Fibroblast of skin of back (primary cell): ENCODE measurements at places on chromosomes 2 and 18.

DNA sequence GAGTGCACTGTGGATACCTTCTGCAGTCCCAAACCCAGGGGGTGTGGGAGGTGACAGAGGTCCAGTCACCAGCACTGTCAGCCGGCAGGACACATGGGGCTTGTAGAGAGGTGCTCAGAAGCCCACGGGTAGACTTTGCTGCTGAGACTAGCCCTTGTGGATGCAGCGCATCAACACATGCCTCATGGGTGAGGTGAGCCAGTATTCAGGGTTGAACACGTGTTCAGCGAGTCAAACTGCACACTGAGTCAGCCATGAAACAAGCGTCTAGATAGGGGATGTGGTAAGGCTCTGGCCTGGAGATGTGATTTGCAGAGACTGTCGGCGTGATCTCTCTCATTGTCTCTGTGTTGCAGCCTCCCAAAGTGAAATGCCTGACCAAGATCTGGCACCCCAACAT, 35.8 kb upstream of the SCLY start:
- peak; percentile 34 for DNase-seq

GRCh38 chr18:45447355-45448265, 167.7 kb upstream of the SLC14A2 start:
- DNase-seq = no peak

DNA sequence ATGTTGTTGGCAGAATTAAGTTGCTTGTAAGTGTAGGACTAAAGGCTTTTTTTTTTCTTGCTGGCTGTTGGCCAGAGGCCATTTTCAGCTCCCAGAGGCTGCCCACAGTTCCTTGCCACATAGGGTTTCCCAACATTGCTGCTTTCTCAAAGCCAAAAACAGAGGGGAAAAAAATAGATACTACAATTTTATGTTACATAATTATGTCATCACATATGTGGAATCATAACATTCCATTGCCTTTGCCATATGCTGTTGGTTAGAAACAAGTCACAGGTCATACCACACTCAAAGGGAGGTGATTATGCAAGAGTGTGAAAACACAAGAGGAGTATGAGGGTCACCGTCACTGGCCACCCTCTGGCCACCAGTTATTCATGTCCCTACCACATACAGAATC, 154.5 kb downstream of the RTN4 start:
- peak; percentile 38 for DNase-seq

DNA sequence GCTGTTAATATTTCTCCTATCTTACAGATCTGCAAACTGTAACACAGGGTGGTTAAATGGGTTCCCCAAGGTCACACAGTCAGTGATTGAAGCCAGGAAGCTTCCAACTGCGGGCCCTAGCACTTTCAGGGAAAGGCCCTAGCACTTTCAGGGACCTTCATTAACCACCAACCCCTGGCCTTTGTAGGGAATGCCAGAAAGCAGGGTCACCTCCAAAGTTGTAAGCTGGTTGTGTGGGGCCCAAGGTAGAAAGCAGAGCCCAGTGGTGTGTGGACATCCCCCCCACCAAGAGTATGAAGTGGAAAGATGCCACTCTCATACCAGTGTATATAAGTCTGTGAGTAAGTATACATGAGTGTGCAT, 4.4 kb downstream of the DLX2 start:
- DNase-seq = no peak

DNA sequence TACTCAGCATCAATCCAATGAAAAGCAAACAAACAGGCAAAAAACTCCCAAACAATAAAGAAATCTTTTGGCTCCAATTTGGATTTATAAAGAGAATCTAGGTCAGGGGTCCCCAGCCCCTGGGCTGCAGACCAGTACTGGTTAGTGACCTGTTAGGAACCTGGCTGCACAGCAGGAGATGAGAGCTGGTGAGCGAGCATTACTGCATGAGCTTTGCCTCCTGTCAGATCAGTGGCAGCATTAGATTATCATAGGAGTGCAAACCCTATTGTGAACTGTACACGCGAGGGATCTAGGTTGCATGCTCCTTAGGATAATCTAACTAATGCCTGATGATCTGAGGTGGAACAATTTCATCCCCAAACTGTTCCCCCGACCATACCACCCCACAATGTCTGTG, 102.2 kb downstream of the KIAA1328 start:
- DNase-seq = no peak

DNA sequence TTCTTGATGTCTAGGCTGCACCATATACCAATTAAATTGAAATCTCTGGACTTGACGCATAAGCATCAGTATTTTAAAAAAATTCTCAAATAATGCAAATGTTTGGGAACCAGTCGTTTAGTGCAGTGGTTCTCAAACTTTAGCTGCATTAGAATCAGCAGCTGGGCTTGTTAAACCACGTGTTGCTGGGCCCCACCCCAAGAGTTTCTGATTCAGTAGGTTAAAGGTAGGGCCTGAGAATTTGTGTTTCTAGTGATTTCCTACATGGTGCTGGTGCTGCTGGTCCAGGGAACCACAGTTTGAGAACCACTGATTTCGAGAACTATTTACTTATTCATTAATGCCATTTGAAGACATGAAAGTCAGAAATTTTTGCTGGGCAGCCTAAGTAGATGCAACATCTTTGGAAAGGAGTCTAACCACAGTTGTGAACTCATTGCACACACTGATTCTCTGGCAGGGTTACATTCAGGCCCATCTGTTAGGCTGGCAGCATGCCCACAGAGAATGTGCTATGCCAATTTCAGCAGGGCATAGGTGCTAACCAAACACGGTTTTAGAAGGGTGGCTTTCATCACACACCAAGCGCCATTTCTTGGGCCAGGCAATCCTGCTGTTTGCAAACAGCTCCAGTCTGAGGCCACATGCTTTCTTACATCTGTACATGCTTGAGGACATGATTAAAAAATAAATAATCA, 26.4 kb upstream of the ATP5MC3 start:
- DNase-seq = no peak

DNA sequence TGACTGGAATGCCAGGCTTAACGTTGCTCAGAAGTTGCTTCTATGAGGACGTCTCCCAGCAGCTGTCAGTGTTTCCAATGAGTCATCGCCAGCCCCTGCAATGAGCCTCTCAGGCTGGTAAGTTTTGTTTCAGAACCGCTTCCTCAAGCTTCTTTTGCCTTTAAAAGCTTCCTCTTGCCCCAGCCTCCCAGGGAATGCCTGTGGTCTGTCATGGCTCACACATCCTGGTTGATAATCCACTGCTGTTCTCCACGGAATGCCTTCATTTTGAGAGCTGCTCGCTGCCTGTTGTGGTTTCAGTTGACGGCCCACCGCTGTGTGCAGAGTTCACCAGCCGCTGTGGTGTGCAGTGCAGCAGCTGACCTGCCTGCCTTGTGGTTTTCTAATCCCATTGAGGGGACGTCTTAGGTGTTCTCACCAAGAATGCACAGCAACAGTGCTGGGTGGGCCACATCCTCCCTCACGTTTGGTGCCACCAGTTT, 96.4 kb downstream of the RTP5 start:
- DNase-seq = peak; percentile 98

- DNase-seq = no peak
Measured at GRCh38 chr2:102356741-102357140, 1.1 kb downstream of the IL18R1 start.

GRCh38 chr2:128978212-128978611, 659.5 kb upstream of the HS6ST1 start:
- peak; percentile 15 for DNase-seq

- no peak for DNase-seq
Measured at GRCh38 chr2:175418224-175418835, 236.8 kb upstream of the ATP5MC3 start.

GRCh38 chr2:84971510-84972206, 697 bp downstream of the KCMF1 start:
- peak; percentile 53 for DNase-seq

DNA sequence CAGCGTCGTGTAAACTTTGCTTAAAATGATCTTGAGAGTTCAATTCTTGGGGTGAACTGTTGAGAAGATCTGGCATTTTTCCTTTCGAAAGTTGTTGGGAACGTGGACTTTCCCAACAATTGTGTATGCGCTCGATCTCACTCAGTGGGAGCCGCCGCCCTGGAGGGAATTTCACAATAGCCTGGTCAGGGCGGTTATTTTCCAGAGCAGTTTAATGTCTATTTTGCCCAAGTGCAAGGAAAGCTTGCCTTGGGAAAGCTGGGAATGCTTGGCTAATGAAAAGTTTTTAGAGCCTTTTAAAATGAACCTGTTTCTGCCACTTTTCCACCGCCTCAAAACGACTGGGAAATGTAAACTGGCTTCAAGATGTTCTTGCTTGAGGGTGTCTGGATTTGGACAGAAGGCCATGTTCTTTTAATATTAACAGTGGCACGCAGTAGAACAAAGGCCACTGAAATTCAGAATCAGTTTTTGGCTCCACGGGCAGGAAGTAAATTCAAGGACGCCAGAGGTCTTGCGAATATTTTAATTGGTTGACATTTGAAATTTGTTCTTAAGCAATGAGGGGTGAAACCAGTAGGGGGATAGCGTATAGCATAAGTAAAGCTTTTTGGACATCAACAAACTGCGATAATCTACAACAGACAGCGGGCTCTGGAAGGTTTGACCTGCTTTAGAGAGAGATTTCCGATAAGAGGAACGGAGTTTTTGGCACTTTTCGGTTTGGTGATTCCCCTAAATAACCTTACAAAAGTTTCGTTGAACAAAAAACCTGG, 1.2 kb downstream of the CFLAR start:
- peak; percentile 87 for DNase-seq

DNA sequence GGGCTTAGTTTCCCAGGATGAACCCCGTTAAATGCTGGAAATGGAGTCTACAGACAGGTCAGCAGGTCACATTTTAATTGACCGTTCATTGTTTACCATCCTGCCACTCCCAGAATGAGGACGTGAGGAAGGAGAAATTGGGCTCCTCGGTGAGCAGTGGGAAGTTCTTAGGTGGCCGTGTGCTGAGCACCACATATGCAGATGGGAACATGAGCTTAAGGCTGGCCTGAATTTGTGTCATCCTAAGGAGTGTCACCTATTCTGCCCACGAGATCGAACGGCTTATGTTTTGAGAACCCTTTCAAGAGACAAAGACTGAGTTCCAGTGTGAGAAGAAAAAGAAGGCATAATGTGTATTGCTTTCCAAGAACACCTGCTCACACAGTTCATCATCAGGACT, 234.4 kb upstream of the PXDN start:
- no peak for DNase-seq

GRCh38 chr2:132664096-132664495, 5.9 kb downstream of the LYPD1 start:
- peak; percentile 11 for DNase-seq

DNA sequence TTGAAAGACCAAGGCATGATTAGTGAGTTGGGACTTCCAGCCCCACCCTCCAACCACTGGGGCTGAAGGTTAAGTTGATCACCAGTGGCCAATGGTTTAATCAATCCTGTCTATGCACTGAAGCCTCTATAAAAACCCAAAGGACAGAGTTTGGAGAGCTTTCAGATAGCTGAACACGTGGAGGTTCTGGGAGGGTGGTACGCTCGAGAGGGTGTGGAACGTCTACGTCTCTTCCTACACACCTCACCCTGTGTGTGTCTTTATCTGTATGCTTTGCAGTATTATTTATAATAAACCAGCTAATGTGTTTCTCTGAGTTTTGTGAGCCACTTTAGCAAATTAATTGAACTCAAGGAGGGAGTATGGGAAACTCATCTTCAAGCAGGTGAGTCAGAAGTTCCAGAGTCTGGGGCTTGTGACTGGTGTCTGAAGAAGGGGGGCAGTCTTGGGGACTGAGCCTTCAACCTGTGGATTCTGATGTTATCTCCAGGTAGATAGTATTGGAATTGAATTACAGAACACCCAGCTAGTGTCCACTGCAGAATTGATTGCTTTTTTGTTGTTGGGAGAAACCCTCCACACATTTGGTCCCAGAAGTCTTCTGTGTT, 20.3 kb downstream of the ACTR3 start:
- no peak for DNase-seq

DNA sequence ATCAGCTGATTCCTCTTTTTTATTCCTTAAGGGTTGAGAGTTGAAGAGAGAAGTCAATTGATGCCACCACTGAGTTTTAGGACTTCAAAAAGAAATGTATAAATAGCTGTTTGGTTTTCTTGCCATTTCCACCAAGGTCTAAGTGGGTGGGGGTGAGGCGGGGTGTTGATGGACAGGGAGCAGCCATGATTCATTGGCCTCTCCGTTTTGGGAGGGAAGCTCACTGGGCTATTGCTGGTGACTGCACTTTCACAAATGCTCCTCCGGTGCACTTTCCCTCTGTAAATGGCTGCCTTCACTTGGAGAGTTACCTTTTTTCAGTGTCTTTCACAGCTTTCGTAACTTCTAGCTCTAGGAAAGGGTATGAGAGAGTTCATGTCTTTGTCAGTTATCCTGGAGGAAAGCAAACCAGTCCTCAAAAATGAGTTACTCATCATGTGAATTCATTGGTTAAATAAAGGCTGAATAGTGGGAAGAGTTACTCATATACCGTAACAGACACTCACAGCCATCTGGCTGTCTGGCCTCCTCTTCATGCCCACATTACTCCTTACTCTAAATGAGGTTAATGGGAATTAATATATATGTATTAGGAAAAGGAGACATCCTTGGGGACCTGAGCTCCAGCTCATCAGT, 17.4 kb upstream of the CTAGE1 start:
- peak; percentile 87 for DNase-seq

GRCh38 chr2:4883375-4883774, 808.8 kb upstream of the SOX11 start:
- DNase-seq = no peak

- no peak for DNase-seq
Measured at GRCh38 chr2:88835726-88836125, 144.3 kb downstream of the RPIA start.

GRCh38 chr2:171557363-171557762, 35.1 kb downstream of the CYBRD1 start:
- DNase-seq = no peak

DNA sequence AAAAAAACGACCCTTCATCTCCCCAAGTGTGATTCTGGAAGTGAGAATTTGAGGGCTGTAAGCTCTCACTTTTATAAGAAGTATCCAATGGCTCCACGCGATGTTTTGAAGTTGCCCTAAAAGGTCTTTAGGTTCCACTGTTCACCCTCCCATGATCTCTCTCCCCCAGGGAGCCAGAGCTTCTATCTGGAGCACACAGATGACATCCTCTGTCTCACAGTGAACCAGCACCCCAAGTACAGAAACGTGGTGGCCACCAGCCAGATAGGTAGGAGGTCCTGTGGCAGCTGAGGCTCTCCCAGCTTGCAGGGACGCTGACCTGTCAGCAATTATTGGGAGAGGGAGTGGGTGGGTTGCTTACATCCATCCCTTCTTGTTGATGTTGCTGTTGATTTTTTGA, 97.8 kb downstream of the RTN4 start:
- no peak for DNase-seq

DNA sequence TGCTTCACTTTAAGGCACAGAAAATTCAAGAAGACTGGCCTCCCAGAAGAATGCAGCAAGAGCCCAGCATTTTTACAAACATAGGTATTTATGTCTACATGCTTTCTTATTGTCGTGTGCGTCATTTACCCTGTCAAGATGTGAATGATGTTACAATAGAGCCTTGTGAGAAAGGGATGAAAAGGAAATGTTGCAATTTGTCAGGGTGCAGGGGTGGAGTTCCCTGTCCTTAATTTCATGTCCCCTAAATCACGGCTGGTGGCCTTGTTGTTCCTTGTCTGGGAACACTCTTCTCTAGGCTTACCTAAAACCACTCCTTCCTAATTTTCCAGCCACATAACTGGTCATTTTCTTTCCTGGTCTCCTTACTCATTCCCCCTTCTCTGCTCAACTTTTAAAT, 194.2 kb downstream of the TXNL1 start:
- DNase-seq = no peak

- no peak for DNase-seq
Measured at GRCh38 chr2:4353668-4354067, 650.3 kb downstream of the DCDC2C start.
